ENCODE measurements at places on chromosomes 4 and X. TPM values are rescaled to one million over a fixed set of nuclear protein-coding genes. Genes with fewer than 3 reads are reported as not detected.

Gene PDE5A
- total RNA-seq = 55.8 TPM

Gene CLGN
- 2.1 TPM for total RNA-seq

Gene ARSH
- not detected for total RNA-seq

Gene DCAF8L2
- not detected for total RNA-seq

Gene UGT2B15
- not detected for total RNA-seq

Gene ATP8A1
- total RNA-seq = 54.6 TPM

DNA sequence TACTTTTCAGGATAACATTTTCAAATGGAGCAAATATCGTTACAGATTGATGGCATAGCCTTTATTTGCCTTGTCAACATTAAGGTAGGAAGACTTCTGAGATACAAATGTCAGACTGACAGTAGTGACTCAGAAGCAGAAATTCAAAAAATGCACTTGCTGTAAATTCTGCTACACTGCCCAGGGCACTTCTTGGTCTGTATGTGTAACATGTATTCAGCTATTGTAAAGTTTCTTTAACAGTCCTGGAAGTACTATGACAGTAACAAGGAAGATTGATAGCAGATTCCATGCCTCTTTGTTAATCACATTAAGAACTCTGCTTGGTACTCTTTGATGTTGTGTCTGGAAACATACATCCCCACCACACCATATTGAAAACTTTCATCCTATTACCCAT is 69.6 kb upstream of the PCDH18 start:
- no peak for DNase-seq

- DNase-seq = no peak
These were observed 184.1 kb downstream of the IL1RAPL2 start for GRCh38 chrX:104749951-104750610.

DNA sequence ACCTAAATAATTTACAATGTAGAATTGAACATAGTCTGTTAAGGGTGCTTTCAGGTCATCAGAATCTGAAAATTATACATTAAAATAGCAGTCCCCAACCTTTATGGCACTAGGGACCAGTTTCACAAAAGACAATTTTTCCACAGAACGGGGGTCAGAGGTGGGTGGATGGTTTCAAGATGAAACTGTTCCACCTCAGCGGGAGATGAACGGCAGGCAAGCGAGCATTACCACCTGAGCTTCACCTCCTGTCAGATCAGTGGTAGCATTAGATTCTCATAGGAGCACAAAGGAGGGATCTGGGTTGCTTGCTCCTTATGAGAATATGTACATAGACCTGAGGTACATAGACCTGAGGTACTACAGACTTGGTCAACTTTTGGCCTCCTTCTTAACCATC is 29.0 kb downstream of the LRBA start:
- DNase-seq = no peak

DNA sequence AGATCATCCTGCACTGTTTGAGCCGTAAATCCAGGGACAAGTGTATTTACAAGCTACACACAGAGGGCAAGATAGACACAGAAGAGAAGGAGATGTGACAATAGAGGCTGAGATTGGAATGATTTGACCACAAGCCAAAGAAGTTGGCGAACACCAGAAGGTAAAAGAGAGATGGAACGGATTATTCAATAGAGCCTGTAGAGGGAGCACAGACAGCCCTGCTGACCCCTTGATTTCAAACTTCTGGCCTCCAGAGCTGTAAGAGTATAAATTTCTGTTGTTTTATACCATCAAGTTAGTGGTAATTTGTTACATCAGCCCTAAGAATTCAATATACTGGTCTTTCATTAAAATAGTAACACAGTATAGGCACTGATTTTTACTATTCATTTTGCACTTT is 447.8 kb downstream of the FAT4 start:
- no peak for DNase-seq

DNA sequence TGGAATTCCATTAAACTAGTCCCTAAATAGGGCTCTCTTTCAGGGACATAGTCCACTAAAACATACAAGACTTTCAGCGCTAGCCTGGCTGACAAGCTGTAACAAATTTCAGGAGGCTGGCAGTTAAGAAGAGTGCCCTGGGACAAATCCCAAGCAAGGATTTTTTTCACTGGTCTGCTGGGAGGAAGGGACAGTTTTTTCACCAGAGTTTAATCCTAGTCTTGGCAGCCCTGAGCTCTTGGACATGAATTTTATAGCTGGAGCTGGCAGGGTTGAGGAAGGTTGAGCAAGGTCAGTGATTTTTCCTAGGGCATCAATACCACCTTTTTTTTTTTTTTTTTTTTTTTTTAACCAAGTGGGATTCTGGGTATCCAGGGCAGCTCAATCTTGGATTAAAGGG is 184.4 kb downstream of the SH2D1A start:
- no peak for DNase-seq

DNA sequence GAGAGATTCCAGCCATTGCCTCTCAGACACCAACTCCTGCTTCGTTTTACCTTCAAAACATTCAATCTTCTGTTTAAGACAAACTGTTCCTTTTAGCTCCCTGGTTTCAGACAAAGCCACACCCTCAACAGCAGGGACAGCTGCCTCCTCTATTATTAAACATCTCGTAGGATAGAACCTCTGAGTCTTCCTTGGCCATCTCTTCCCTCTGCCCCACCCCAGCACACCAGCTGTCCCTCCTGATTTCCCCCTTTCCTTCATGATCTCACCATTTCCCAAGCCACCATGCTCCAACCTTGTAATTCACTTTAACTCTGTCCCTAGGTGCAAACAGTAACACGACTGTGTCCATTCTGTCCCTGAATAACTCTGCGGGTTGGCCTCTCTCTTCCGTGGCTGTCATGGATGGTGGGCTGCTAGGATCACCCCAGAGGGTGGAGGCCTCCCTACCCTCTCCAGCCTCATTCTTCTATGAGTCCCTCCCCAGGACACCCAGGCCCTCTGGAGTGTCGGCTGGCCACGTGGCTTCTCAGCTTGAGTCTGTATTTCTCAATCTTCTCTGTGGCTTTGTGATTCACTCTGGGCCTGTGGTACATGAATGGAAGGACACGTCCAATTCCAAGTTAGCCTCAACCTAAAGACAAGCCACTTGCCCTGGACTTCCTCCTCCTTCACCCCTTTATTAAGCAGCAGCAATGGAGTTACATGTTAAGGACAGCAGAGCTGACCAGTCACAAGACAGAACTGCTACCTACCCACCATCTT is 349.9 kb downstream of the FBXW7 start:
- DNase-seq = no peak

- DNase-seq = no peak
These were observed 180.7 kb upstream of the MXRA5 start for GRCh38 chrX:3527166-3527565.

- DNase-seq = no peak
These were observed 76.4 kb upstream of the MBNL3 start for GRCh38 chrX:132565273-132565672.

DNA sequence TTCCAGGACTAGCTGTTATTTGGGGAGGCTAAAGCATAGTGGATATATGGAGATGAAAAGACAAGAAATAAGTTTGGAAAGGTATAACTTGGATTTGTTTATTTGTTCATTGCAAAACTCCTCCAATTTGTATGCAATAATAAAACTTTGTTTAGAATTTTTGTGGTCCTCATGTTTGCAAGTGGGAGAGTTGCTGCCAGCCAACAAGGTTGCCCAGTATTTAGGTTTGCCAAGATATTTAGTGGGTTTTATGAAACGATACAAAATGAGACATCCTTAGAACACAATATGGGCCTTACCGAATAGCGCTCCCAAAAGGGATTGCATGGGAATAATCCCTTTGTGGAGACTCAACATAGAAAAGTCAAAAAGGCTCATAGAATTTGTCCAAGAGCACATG is 162.1 kb downstream of the INPP4B start:
- DNase-seq = no peak

- DNase-seq = no peak
These were observed 60.5 kb upstream of the IL15 start for GRCh38 chr4:141575884-141576283.

GRCh38 chrX:28135378-28136047 is 154.3 kb upstream of the DCAF8L1 start:
- DNase-seq = no peak

- no peak for DNase-seq
These were observed 33.7 kb downstream of the ZNF732 start for GRCh38 chr4:271492-272103.

DNA sequence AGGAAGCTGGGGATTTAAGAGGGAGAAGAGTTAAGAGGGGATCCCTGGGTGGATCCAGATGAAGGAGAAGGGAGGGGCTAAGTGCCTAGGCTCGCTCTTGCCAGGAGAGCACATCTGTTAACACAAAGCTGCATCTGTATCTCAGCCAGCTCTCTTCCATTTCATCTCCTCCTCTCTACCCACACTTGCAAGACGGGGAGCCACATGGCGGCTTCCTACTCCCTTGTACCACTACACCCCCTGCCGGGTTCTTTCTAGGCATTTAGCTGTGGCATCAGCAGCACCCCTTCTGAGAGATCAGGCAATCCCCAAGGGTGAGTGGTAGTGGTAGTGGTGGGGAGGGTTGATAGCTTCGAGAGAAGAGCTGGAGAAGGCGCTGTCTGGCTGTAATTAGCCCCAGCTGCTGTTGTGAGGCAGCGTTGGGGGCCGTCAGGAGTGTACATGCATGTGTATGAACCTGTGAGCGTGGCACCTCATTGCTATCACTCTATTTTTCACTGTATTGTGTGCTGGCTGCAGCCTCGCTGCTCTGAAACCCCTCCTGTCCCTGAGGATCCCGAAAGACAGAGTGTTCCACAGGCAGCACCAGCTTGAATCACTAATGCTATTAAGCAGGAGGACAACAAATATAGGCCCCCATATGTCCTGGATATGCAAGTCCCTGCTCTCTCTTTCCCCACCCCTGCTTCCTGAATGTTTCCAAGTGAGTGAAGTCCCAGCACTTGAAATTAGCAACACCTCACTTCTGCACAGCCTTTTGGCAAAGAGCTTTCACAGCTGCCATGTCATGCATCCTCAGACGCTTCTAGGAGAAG is 73.7 kb downstream of the RTL9 start:
- DNase-seq = no peak

Data from sciatic nerve (tissue), 2 donors.